ENCODE measurements at places on chromosomes 11 and 22.

GRCh38 chr11:46724088-46724487 is 5.1 kb downstream of the F2 start:
- DNase-seq, result no peak

DNA sequence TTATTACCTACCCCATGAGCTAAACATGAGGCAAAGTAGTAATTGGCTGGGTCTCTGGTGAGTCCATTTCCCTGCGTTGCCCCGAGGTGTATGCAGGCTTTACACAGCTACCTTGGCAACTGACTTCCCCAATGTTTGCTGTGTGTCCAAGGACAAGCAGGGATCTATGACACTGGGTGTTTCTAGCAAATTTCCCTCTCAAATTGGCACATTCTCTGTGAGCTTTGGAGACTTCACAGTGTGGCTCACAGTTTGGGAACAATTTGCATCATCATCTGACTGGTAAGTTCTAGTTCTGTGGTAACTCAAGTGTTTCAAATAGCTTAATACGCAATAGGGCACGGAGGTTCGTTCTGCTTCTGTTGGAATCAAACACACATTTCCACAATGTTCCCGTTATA is 12.5 kb downstream of the NNMT start:
- peak; percentile 99 for DNase-seq

DNA sequence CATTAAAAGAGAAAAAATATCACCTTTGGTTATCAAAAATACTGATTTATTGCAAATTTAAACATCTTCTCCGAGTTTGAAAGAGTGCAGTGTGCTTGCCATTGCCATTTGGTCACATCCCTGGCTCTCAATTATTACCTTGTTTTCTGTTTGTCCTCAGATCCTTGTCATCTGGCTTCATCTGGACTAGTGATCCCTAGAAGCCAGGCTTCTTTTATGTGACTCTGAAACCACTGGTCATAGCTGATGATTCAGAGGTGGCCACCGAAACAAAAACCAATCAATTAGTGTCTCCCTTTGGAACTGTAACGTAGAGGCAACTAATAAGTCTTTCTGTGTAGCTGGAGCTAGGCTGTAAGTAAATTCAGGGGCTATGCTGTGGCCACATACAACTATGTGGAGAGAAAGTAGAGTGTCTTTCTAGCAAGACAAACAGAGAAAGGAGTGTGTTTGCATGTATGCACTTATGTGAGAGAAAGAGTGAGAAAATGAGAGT is 237.9 kb downstream of the LUZP2 start:
- no peak for DNase-seq

DNA sequence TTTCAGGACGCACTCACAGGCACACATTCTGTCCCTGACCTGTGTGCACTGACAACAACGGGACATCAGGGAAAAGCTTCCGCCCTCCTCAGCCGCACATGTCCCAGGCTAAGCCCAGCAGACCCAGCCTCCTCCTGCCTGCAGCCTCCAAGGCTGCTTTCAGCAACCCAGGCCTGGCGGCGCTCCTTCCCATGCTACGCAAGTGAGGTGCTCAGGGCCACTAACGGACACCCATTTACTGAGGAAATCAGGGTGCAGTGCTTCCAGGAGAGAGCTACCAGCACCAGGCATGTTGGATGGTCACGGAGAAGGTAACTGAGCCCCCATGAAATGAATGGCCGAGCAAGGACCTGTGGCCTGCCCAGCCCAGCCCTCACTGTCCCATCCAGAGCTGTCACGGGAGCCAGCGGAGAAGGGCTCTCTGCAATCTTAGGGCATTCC is 6.9 kb downstream of the MOB2 start:
- DNase-seq, result no peak

DNA sequence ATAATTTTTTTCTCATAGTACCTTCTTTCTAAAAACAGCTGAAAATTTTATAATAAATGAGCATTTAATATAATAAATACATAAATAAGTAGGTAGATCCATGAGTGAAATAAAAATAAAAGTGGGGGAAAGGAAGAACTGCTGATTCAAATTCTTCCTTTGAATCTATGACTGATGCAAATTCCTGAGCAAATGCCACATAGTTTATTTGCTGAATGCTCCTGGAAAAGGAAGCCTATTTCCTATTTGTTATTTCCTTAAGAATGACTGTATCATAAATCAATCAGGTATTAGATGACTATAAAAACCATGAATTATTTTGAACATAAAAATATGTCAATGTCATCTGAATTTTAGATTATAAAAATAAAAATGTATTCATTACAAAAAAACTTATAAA is 16.6 kb downstream of the BTBD10 start:
- DNase-seq, result no peak

DNA sequence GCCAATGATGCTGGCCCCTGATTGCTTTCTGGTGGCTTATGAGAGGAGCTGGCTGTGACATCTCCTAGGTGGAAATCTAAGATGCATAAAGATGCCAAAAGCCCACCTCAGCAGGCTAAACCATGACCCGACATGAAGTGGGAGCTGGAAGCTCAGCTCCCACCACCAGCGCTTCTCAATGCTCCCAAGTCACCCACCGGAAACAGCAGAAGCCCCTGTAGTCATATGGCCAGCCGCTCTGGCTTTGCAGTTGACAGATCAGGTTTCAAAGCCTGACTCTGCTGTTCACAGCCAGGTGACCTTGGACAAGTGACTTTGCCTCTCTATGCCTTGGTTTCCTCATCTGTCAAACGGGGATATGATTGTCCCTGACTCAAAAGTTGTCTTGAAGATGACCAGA is 29.1 kb upstream of the ANO1 start:
- DNase-seq, result no peak

DNA sequence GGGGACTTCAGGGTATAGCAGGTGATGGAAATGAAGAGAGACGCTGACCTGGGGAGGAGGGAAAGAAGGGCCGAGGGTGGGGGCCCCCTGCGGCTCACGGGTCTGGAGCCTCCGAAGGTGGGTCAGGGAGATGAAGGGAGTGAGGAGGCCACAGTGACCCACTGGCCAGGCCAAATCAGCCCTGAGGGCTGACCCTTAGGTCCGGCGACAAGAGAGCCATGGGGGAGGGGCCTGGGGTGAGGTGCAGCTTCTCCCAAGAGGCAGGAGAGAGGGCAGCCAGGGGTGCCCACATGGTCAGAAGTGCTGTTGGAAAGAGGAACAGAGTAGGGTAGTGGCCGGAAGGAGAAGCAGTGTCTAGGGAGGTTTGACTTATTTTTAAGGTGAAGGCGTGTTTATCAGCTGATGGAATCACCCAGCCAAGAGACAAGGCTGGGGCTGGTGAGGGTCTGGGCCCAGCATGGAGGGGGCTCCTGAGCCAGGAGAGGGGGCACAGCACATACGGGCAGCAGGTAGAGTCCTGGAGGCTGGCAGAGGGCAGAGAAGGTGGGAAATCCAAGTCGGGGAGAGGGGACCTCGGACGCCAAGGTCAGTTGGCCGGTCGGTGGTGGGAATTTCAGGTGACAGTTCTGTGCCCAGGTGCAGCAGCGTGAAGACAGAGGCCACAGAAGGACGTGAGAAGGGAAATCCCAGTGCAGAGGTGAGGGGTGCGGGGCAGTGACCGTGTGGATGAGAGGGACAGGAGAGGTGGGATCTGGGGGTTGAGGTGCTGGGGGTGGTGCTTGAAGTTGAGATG is 49.0 kb downstream of the LINC01488 start:
- DNase-seq, result no peak

DNA sequence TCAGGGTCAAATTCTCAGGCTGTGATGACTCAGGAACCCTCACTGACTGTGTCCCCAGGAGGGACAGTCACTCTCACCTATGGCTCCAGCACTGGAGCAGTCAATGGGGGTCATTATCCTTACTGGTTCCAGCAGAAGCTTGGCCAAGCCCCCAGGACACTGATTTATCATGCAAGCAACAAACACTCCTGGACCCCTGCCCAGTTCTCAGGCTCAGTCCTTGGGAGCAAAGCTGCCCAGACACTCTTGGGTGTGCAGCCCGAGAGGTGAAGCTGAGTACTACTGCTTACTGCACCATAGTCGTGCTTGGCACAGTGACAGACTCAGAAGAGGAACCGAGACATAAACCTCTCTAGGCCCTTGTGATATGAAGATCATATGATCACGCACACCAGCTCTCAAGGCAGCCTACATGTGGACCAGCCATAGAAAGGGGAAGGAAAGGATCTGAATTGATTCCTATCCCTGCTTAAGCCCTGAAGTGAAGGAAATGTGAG is 58.2 kb downstream of the ZNF280B start:
- DNase-seq, result no peak

- peak; percentile 86 for DNase-seq
Observed at GRCh38 chr11:12792590-12792989, 118.4 kb downstream of the TEAD1 start.

GRCh38 chr11:102810950-102811660 is 13.1 kb upstream of the MMP1 start:
- peak; percentile 14 for DNase-seq

GRCh38 chr11:111762526-111762925 is 3.7 kb downstream of the PPP2R1B start:
- DNase-seq, result no peak

DNA sequence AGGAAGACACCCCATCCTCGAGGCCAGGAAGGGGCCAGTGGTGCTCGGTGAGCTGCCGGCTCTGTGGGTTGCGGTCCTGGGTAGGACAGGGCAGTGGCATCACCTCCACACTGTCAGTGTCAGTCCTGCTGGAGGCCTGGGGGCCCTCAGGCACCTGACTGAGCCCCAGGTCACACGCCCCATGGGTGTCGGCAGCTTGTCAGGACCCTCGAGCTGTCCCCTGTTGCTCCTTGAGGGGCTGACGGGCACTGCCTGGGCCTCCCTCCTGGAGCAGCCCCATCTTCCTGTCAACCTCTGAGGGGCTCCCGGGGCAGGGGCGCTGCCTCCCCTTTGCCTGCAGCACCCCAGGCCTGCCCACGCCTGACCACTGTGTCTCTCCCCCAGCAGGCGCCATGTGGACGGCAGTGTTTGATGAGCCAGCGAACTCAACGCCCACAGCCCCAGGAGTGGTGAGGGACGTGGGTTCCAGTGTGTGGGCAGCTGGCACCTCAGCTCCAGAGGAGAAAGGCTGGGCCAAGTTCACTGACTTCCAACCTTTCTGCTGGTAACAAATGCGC is 35.4 kb downstream of the SBF1 start:
- DNase-seq, result no peak

- DNase-seq, result no peak
Observed at GRCh38 chr11:131581046-131581445, 210.6 kb downstream of the NTM start.

GRCh38 chr11:83625336-83625735 is 339.2 kb upstream of the CCDC90B start:
- DNase-seq, result no peak

DNA sequence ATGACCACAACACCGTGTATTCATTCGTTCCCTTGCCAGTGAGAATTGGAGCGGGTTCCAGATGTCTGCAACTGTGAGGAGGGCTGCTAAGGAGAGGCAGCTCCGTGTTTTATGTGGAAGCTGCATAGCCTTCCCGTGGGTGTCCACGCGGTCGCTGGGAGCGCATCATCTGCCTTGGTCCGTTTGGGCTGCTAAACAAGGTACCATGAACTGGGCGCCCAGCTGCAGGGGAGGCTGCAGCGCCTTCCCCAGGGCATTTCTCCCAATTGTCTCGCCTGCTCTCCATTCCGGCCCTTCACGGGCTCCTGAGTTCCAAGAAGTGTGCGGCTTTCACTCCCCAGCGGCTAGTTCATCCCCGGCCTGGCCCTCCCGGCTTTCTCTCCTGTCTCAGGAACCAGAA is 1446.4 kb downstream of the TBC1D22A start:
- no peak for DNase-seq

DNA sequence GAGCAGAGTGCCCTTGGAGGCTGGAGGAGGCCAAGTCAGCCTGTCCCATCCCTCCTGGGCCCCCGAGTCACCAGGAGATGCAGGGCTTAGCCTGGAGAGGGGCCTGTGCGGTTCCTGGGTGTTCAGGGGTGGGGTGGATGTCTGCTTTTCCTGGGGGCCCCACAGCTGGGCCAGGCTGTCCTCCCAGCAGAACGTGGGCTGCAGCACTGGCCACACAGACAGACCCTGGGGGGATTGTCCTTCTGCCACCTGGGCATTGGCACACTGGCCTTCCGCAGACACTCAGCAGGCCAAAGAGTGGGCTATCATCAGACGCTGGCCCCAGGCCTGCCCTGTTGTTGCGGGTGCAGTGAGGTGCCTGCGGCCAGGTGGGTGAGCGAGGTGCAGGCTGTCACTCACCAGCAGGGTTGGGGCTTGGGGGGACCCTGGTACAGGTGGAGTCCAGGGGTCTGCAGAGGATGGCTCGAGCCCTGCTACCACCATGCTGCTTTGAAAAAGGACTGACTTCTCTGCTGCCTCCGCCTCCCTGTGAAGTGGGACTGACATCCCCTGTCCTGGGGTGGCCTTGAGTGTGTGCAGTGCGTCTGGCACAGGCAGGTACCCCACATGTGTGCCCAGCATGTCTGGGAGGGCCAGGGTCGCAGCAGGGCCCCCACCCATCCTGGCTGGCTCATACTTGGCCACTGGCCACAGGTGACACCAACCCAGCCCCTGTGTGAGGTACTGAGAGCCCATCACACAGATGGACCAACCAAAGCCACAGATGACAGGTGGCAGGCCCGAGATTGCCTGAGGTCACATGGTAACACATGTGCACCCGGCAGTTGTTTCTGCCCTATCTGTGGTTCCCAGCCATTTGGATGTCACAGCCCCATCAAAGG is 39.0 kb upstream of the KCNQ1OT1 start:
- no peak for DNase-seq

GRCh38 chr11:61776561-61777075 is 15.8 kb downstream of the TMEM258 start:
- DNase-seq, result peak; percentile 55

DNA sequence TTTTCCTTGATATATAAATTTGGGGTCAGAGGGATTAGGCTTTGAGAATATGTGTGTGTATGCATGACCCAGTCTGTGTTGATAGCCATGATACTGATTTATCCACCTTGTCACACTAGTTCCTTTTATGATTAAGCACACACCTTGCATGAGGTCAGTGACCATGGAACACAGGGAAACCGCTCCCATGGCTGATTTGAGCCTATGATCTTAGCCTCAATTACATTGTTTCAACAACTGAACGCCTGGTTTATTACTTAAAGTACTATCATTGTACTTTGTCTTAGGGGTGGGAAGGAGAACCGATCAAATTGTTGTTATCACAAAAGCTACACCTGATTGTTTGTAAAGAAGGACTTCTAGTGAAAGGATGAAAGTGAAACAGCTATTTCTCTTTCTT is 70.7 kb downstream of the ARFGAP2 start:
- DNase-seq, result no peak

DNA sequence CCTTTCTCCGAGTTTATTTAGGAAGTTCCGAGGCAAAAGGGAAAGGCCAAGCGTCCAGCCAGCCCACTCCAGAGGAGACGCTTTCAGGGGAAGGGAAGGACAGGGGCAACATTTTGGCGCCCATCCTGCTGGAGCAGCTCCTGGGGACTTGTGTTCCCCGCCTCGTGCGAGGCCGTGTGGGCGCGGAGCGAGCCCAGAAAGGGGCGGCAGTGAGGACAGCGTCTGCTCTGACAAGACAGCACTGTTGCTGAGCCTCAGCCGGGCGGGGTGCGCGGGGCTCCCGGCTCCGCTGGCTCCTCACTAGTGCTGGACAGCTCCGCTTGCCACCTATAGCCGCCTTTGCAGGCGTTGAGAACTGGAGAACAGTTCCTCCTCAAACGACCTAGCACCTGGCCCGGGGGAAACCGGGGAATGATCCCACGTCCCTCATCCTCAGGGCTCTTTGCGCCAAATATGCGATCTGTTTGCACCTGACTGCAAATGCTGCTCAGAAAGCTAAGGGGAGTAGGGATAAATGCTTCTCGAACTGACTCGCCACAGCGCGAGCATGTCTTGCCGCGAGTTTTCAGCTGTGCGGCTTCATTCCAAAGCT is 722 bp upstream of the GUCY1A2 start:
- peak; percentile 41 for DNase-seq

GRCh38 chr11:702462-703461 is 3.3 kb upstream of the EPS8L2 start:
- peak; percentile 46 for DNase-seq

GRCh38 chr11:489610-490185 is 17.3 kb downstream of the RNH1 start:
- DNase-seq, result no peak
